ENCODE measurements at places on chromosomes 6 and 20.

DNA sequence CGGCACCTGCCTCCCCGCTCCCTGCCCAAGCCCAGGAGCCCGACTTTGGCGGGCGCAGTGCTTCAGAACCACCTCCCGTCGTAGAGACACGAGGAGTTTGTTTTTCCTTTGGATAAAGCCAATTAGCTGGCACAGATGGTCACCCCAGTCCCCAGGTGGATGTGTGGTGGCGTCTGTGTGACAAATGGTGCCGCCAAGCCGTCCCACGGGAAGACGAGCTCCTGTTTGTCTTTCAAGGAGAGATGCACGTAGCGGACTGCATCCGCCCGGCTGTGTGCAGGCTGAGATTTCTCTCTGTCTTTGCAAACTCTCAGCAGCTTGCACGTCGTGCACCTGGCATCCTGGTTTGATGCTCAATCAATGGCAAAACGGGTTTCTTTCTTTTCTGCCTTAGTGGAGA, 16.1 kb upstream of the MRGBP start:
- DNase-seq, result no peak

GRCh38 chr6:34587851-34588250, 31.7 kb upstream of the SPDEF start:
- no peak for DNase-seq

GRCh38 chr20:38870733-38871559, 55.3 kb upstream of the FAM83D start:
- no peak for DNase-seq

DNA sequence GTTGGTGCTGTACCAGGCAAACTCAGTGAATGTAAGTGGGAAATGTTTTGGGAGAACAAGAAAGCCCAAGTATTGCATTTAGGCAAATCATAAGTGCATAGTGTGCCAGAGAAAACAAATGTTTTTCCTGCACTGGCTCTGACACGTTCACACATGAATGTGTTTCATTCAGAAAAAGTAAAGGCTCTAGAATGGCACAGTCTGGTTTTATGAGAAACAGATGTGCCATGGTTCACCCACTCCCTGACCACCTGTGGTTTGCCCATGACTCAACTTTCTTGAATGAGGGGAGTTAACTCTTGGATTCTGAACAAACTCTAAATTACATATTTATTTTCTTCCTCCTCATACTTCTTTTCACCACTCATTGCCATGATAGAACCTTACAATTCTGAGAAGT, 126.9 kb downstream of the KCNQ5 start:
- peak; percentile 76 for DNase-seq

- peak; percentile 52 for DNase-seq
These were observed 137.3 kb downstream of the TMEM200A start for GRCh38 chr6:130503146-130503545.

DNA sequence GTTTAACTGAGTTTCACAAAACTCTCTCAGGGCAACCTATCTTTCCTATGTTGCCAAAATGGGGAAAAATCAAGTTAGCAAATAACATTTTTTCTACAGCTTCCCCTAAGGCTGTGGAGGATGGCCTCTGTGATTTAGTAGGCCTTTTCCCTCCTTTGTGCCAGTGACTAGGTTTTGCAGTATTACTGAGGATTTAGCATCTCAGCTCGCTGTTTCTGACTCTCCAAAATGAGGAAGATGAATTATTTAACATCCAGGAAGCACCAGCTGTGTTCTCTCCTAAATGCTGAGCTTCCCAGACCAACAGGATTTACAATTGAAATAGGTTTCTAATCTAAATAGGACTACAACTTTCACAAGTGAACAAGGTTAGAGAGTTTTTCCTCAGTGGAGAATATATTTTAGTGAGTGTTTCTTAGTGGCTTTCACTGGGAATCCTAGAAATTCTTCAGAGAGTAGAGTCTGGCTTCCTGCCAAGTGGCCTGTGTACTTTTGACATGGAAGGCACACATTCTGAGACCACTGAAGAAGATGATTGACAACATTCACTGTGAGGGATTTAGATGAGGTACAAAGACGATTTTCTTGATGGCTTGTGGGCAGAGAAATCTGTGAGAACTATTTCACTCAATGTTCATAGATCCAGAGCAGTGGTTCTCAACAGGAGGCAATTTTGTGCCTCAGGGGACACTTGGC, 62.4 kb downstream of the PTCHD4 start:
- DNase-seq, result no peak

GRCh38 chr6:97081010-97081590, 156.6 kb downstream of the KLHL32 start:
- DNase-seq, result no peak

DNA sequence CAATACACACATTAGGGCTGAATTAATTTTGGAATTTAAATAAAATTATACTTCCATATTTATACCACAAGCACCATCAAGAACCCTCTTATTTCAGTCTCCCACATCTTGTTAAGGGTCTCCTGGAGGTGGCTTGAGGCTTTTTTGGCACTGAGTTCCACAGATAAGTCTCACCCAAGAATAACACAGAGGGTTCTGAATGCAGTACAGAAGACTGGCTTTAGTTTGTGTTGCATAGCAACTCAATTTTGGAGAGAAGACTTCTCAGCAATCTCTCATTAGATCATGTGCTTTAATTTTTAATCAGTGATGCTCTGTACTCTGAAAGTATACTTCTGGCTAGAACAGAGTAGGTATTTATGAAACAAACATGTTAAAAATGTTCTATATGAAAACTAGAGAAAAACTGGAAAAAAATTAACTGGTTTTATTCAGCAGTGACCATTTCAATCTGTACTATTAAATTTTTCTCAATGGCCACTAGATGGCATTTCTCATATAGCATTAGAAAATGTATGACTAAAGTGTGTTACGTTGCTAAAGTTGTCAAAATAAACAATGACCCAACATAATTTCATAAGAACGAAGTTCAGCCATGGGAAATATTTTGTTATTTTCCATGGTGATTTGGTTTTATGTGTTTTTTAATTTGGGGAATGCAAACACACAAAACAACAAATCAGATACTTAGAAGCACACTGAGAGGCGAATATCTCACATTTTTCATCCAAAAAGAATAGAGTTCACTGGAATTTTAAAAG, 32.7 kb upstream of the MAP7 start:
- DNase-seq, result peak; percentile 65

DNA sequence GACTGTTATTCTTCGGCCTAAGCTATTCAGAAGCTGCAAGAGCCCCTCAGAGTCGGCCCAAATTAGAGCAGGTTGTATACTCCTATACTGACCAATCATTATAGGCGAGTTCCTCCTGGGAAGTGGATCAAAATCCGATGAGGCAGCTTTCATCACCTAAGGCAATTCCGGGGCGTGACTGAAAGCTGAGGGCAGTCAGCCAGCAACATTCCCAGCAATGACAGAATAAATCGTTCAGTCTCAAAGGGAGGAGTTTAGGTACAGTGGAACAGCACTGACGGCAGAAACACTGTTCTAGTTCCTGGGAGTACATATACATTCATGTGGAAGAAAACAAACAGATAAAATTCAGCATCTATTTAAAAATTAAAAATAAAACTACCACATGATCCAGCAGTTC, 10.8 kb downstream of the HLA-DQB2 start:
- DNase-seq, result no peak

DNA sequence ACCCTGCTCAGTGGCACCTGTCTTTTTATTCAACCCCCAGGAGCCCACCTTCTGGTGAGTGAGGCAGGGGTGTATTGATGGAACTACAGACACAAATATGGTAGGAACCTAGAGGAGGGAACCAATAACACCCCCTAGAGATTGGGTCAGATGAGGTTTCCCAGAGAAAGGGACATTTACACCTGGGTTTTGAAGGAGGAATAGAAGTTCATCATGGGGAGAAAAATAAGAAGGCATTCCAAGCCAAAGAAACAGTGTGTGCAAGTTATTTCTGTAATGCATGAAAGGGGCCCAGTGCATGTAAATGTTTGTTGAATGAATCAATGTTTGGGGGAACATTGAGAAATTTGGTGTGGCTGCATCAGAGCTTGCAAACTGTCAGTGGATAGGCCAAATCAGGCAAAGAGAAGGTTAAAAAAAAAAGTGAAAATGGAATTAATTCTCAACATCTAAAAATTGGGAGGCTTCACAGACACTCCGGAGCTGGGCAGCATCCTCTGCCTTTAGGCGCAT, 11.1 kb upstream of the KIAA1755 start:
- no peak for DNase-seq

- DNase-seq, result peak; percentile 94
These were observed 54.1 kb downstream of the FGD2 start for GRCh38 chr6:37059344-37060194.

DNA sequence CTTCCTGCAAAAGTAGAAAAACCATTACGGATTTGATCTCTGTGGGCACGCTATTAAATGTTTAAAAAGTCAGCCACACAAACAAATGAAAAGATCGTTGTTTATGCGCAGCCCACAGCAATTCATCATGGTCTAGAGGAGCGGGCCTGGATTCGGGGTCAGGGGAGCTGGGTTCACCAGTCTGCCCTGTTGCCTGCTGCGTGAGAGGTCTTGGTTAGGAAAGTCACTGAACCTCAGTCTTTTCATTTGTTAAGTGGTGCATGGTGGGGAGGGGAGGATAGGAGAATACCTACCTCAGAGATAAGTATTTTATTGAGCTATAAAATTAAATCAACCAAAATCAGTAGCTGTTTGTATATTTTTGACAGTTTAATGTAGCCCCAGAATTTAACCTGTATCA, 47.3 kb upstream of the FYN start:
- no peak for DNase-seq

DNA sequence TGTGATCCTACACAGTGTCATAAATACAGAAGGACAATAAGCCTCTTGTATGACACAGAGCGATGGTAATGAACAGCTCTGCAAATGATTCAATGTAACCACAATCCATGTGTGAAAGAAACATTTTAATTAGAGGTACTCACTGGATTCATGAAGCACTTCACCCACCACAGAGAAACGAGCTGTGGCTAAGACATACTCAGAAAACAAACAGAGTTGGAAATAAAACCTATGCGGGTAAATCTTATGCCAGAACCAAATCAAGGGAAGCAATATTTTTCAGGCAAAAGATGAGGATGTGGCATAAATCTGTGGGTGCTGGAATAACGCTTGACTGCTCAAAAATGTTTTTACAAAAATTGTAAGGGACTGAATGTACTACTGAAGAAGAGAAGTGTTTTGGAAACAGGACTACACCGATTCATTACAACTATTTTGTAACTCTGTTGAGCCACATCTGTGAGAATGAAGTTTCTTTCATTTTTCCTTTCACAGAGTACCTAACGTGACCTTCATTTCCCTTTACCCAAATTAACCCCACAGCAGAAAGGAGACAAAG, 112.1 kb downstream of the WDR27 start:
- DNase-seq, result peak; percentile 42

GRCh38 chr6:97630604-97631003, 347.6 kb upstream of the MMS22L start:
- DNase-seq, result no peak

DNA sequence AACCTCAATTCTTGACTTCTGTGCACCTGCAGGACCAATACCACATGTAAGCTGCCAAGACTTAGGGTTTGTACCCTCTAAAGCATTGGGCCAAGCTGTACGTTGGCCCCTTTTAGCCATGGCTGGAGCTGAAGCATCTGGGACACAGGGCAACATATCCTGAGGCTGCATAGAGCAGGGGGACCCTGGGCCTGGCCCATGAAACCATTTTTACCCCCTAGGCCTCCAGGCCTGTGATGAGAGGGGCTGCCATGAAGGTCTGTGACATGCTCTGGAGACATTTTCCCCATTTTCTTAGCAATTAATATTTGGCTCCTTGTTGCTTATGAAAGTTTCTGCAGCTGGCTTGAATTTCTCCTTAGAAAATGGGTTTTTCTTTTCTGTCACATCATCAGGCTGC, 31.0 kb downstream of the PRDM13 start:
- no peak for DNase-seq

- peak; percentile 32 for DNase-seq
These were observed 25.9 kb downstream of the MRS2 start for GRCh38 chr6:24428615-24429014.

DNA sequence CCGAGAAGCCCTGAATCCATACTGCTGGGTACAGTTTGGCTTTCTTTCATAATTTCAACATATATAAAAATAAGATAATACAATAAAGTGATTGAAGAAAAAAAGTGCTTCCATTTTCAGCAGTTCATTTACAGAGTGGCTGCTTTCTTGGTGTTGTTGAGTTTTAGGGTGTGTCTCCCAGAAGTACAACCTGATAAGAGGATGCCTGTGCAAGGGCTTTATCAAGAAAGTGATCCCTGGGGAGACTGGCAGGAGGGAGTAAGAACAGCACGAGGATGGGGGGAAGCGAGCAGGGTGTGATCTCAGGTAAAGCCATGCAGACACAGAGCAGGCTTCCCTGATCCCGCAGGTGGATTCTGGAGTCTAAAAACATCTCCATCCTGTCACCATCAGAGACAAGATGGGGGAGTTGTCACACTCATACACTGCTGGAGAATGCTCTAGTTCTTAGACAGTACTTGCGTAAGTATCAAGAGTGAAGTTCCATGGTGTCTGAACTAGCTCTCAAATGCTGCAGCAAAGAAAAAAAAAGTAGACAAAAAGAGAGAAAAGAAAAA, 395.9 kb downstream of the CDH26 start:
- no peak for DNase-seq

- no peak for DNase-seq
These were observed 280.4 kb downstream of the PACRG start for GRCh38 chr6:163008186-163008585.

DNA sequence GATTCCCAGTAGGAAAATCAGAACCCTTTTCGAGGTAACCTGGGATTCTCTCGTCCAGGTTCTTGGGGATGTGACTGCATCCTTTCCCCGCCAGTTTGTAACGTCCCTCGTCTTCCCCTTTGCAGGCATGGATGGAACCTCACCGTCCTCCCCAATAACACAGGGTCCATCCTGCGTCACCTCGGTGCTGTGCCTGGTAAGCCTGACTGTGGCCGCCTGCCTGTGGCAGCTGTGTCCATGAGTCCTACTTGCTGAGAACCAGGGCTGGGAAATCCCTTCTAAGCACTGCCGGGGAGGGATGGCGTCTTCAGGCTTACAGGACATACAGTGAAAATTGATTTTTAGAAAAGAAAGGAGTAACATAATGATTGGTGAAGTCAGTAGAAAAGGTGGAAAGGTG, 155.6 kb downstream of the DTNBP1 start:
- no peak for DNase-seq

DNA sequence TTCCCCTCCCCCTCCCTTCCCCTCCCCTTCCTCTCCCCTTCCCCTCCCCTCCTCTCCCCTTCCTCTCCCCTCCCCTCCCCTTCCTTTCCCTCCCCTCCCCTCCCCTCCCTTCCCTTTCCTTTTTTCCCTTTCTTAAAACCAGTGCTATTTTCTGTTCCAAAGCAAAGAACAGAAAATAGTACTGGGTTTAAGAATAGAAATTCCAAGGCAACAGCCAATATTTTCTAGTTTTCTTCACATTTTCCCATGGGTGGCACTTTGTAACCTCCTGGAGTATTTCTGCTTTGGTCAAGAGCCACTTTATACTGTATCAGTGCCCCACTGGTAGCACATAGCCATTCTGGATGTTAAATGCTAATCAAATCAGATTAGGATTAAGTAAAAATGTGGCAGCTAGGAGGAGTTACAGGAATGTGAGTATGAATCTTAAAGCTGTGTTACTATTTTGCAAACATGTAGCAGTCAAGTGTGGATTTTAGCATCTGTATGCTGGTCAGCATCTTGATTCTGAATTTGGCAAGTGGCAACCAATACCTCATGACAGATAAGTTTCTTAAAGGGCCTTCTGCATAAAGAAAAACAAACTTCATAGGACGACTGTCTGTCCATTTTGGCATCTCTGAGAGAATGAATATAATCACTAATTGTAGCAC, 126.4 kb downstream of the CEP57L1 start:
- DNase-seq, result no peak

- DNase-seq, result peak; percentile 67
These were observed 9.3 kb downstream of the ECT2L start for GRCh38 chr6:138805016-138805765.
